ENCODE measurements at places on chromosomes 16 and 17.

GRCh38 chr17:27378482-27379175, 77.6 kb upstream of the KSR1 start:
- no peak for DNase-seq

DNA sequence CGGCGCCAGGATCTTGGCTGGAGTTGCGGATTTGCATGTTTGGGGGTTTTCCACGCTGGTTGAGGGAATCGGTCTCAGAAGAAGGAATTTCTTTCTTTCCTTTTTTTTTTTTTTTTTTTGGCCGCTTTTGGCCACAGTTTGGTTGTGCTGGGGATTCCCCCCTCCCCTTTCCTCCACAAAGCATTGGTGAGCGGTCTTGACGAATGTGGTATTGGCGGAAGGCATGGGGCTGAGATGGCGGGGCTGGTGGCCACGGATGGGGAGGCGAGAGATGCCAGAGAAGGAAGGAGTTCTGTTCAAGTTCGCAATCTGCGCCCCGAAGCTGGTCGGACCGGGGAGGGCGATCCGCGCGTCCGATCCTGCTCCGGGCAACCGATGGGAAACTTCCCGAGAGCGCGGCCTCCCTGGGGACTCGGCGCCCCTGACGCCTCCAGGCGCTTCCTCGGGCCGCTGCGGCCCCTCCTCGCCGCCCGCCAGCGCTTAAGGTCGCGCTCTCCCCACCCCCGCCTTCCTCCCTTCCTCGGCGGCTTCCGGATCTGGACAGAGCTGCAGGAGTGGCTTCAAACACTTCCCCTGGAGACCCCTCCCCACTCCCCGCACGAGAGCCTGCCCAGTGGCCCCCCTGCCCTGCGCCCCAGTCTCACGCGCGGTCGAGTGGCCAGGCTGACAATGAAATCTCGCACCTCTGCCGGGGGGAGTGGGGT, 43.2 kb downstream of the RAI1 start:
- DNase-seq: peak; percentile 55

DNA sequence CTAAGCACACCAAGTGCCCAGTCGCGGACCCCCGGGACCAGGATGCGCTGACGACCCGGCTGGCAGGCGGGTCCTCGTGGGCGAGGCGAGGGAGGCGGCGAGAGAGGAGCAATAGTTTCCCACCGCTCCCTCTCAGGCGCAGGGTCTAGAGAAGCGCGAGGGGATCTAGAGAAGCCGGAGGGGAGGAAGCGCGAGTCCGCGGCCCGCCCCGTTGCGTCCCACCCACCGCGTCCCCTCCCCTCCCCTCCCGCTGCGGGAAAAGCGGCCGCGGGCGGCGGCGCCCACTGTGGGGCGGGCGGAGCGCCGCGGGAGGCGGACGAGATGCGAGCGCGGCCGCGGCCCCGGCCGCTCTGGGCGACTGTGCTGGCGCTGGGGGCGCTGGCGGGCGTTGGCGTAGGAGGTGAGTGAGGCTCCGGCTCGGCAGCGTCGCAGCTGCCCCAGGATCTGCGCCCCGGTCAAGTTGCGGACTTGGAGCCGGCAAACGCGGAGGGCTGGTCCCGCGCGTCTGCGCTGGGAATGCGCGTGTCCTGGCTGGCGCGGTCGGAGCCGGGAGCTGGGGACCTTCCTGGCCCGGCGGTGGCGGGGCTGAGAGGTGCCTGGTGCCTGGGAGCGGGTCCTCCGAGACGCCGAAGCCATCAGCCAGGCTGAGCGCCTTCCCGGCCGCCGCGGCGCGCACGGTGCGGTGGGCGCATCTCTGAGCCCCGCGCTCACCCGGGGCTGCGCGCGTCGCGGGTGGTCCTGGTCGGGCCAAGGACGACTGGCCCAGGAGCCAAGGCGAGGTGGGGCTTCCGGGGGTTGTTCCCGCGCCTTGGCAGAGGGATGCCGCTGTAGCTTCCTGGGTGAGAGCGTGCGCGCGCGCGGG, at the start of gene ITGB3:
ITGB3 (plus strand) TSS at position 287 of the 862 bp plus-strand sequence; CDS start at position 322, 35 bp downstream.
- DNase-seq: peak; percentile 88

DNA sequence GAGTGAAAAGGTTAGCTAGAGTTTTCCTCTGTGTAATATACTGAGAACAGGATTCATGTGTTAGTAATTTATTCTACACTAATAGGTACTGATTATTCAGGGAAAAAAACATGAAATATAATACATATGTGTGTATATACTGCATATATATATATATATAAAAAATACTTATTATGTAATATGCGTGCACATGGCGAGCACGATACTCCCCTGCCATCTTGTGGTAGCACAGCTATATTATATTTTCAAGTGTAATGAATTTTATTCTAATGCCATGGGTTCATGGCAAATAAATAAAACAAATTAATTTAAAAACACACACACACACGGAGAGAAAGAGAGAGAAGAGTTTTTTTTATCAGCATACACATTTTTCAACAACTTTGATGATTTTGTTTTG, 460.6 kb downstream of the KCNJ2 start:
- no peak for DNase-seq

DNA sequence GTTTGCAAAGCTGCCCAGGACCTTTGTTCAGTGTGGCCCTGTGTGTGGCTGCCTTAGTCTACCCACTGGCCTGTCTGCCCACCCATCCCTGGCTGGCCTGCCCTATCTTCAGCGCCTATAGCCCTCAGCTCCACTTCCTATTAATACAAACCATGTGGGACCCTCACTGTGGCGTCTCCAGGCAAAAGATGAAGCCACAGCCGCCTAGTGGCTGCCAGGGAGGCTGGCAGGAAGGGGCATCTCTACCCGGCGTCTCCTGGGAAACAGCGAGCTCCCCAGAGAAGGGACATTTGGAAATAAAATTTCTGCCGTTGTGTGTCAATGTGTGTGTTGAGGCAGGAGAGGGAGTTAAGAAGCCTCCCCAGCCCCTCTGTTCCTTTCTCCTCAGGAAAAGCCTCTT, 31.5 kb downstream of the NEUROD2 start:
- DNase-seq: no peak

GRCh38 chr16:1961651-1962067, 2.3 kb downstream of the NDUFB10 start:
- no peak for DNase-seq

DNA sequence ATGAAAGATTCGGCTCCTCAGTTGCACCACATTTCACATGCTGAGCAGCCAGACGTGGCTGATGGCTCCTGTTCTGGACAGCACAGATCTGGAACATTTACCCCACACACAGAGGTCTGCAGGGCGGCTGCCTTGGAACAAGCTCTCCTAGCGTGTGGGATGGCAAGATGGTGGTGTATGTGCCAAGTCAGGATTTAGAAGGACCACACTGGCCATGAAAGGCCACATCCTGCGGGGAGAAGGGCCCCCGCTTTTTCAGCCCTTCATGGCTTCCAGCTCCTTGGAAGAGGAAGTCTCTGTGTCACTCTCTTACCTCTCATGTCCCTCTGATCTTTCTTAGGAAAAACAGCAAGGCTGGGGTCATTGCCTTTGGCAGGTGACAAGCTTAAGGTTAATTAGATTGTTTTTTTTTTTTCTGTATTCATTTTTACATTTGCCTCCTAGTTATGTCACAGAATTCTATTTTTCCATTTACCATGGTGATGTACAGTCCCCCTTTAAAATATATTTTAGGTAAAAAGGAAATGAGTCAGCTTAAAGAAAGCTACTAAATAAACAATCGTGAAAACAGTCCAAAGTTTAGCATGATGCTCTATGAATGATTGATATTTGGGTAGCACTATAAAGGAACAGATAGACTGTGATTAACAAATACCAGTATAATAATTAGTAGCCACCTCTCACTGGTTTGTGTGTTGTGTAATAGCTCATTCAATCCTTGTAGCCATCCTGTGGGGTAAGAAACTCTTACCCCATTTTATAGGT, 396.6 kb downstream of the CPPED1 start:
- no peak for DNase-seq

DNA sequence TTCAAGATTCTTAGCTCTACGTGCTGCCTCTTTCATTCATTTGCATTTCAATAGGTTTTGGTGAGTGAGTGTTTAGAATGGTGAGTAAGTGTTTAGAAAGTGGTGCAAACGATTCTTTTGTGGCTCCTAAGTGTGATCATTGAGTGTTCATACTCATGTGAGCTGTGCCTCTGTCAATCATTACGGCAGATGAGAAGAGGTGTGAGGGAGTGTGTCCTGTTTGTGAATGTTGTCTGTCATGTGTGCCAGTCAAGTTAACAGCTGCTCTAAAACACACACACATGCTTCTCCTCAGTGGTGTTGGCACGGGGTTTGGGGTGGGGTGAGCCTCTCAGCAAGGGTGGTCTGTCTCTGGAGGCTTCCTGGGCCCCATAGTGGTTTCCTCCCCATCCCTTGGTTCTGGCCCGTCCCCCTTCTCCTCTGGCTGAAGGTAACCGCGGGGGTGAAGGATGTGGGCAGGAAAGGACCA, 11.4 kb downstream of the MYL4 start:
- DNase-seq: no peak

DNA sequence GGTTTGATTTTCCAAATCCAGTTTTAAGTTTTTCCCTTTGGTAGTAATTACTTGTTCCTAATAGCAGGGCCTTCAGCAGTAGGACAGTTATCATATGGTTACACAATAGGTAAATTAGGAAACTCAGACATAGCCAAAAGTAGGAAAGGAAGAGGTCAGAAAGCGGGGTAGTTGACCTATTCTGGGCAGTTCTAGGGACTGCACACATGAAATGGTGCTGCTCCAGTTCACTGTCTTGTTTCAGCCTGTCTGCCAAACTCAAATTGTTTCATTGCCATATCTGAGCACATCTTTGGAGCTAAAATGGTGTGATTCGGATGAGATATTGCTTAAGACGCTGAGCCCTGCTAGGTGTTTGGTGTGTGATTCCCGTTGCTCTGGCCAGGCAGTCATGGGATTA, 56.7 kb downstream of the TANGO6 start:
- no peak for DNase-seq

- no peak for DNase-seq
Measured at GRCh38 chr16:17204206-17204605, 266.6 kb downstream of the XYLT1 start.

DNA sequence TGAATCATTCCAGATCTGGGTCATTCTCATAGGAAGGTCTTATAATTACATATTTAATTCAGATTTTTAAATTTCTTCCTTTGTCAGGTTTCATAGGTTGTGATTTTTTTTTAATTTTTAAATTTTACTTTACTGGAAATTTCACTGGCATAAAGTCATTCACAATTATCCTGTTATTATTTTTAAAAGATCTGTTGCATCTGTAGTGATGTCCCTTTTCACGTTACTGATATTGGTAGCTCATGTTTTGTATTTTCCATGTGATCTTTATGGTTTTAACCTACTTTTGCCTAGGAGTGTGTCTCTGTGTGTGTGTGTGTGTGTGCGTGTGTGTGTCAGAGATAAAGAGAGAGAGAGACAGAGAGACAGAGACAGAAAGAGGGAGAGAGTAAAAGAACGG, 216.6 kb upstream of the KCNJ16 start:
- no peak for DNase-seq

Data from WERI-Rb-1 (cell line).